ENCODE measurements at places on chromosomes 4 and X.

DNA sequence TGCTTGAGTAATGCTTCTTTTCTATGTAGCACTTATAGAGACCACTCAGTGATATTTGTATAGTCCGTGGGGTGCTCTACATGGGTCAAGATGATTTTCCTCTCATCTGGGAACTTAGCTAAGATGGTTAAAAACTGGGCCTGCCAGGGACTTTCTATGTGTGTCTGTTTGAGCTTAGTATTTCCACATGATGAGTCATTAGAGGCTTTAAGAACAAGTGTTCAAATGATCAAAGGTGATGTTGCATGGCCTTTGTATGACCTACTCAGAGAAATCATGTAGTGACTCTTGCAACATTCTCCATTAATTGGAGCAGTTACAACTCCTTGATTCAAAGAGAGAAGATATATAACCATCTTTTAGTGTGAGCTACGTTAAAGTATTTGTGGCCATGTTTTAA, 1480.5 kb upstream of the IGFBP7 start:
- DNase-seq, result no peak

GRCh38 chrX:129768586-129769466, 10.9 kb upstream of the SASH3 start:
- no peak for DNase-seq

- no peak for DNase-seq
Measured at GRCh38 chr4:122733787-122734120, 1.2 kb downstream of the BBS12 start.

GRCh38 chrX:76148041-76148665, 24.7 kb upstream of the PBDC1 start:
- DNase-seq, result no peak

- no peak for DNase-seq
Measured at GRCh38 chrX:38426785-38427184, 74.4 kb downstream of the OTC start.

DNA sequence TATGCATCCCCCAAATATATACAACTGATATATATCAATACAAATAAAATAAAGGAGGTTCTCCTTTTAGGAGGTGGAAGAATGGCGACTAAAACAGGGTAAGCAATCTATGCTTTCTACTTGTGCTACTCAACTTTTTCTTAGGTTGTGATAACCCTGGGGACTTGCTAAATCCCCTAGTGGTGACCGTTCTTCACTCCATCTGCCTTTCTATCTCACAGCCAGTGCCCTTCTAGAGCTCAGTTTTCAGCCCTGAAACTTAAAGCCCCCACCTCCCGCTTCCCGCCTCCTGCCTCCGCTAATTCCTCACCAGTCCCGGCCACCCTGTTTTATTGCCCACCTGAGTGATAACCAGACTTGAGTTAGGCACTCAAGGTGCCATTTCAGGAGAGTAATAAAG, 15.5 kb upstream of the ESX1 start:
- no peak for DNase-seq

DNA sequence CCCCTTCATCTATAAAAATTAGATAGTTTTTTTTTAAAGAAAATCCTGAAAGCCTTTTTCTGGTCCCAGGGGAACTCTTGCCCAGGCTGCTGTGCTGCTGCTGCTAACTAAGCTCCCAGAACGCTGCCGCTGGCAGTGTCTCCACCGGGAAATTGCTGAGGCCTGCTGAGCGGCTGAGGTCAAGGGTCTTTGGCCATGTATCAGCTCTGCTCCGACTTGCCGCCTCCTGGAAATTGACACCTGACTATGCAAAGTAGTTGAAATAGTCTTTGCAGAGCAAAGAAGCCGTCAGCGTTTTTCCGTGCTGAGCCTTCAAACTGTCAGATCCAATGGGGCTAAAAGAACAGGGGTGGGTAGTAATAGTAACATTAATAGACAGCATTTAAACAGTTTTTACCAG, 839 bp downstream of the QDPR start:
- DNase-seq, result peak; percentile 41

- no peak for DNase-seq
Measured at GRCh38 chr4:40722576-40723161, 27.1 kb upstream of the NSUN7 start.

DNA sequence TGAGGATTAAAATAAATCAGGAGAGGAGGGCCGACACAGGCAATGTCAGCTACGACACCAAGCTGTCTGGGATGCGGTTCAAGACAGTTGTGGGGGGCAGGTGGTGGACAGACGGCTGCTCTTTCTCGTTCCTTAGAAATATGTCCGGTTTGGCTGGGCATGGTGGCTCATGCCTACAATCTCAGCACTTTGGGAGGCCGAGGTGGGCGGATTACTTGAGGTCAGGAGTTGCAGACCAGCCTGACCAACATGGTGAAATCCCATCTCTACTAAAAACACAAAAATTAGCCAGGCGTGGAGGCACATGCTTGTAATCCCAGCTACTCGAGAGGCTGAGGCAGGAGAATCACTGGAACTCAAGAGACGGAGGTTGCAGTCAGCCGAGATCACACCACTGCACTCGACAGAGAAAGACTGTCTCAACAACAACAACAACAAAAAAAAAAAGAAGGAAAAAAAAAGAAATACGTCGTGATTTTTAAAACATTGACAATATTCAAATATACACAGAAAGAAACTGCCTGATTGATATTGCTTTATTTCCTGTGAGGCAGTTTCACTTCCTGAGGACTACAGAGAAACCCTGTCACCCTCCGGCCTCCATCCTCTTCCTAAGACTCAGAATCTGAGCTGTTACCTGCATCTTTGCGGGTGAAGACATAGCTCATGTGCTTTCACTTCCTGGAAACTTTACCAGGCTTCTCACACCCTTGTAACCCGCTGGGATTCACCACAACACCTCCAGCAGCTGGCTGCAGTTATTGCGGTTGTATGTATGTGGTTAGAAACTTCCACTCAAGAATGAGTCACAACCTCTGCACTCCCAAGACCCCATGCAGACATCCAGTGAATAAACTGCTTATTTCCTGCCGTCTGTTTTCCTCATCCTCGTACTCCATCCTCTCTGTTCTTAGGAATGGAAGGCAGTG, 63.8 kb upstream of the STS start:
- DNase-seq, result no peak

DNA sequence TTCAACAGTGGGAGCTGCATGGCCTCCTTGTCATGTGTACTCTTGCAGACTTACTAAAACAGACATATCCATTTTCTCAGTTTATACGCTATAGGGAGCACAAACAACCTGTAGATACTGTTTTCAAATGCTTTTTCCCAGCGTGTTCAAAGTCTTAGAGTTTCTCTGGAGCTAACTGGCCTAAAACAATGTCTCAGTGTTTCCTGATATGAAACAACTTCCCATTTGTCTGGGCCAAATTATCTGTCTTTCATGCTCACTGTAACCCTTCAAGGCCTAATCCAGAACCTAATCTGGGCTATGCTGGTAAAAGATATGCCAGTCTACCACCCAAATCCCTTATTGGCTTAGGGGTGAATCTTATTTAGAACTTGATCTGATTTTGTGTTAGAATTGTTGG, 38.8 kb downstream of the RAB40A start:
- no peak for DNase-seq

GRCh38 chr4:101823864-101824263, 33.3 kb downstream of the BANK1 start:
- no peak for DNase-seq

DNA sequence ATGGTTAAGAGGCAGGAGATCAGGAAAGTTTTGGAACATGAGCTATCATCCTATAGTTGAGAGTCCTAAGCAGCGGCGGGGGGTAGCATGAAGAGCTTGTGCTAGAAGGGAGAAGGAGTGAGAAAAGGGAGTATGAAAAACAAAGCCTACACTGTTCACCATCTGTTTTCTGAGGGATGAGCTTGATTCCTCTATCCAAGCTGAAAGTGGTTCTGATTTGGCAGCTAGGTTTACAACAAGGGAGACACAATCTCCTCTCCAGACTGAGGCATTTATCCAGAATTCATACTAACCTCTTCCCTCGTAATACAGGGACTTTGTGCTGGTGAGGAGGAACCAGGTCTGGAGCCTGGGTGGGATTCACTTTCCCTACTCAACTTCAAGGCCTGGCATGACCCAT, 23.5 kb downstream of the TSC22D3 start:
- DNase-seq, result no peak

DNA sequence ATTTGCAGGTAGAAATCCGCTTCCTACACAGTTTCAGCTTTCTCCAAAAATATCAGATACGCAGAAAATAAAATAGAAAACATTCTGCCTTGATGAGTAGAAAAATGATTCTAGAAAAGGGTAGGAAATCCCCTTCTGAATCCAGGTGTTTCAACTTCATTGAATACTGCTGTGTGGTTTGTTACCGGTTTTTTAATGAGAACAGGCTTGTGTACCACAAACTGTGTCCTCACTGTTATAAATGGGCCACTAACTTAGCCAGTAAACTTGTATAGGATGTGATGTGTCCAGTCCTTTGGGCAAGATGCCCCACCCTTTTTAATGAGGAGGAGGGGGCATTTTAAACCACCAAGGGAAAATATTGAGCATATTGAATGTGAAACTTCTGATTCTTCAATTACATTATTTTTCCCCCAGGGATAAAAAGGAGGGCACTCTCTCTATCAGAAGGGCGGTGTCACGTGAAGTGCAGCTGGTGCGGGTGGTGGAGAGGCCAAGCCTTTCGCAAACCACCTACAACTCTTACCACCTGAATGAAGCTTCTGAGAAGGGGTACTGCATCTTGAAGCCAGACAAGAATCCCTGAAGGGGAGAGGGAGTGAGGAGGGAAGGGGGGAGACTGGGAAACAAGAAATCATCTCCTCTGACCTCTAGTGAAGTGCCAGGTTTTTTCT, 4.5 kb downstream of the CXXC4 start:
- peak; percentile 39 for DNase-seq

- no peak for DNase-seq
Measured at GRCh38 chr4:27245216-27245615, 384.6 kb downstream of the STIM2 start.

DNA sequence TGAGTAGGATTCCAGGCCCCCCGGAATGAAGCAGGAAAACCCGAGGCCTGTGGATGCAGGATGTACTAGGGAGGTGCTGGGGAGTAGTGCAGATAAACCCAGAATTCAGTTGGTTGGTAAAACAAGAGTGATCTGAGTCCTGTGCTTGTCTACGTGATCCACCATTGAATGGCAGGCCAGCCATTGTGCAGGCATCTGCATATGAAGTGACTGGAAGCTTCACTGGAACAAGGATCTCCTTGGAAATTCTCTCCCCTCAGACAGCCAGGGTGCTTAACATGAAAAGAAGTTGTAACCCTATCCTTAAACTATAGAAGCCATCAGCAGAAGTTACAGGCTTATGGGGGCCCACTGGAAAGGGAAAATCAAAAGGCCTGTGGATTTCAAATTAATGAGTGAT, 656 bp upstream of the GSPT2 start:
- peak; percentile 26 for DNase-seq

- DNase-seq, result no peak
Measured at GRCh38 chr4:153824501-153824900, 35.6 kb upstream of the SFRP2 start.

GRCh38 chrX:155592331-155592730, 20.4 kb downstream of the TMLHE start:
- no peak for DNase-seq

GRCh38 chrX:45900766-45901615, 644.2 kb downstream of the ZNF674 start:
- DNase-seq, result no peak

- no peak for DNase-seq
Measured at GRCh38 chr4:184706453-184706852, 27.4 kb downstream of the CENPU start.

DNA sequence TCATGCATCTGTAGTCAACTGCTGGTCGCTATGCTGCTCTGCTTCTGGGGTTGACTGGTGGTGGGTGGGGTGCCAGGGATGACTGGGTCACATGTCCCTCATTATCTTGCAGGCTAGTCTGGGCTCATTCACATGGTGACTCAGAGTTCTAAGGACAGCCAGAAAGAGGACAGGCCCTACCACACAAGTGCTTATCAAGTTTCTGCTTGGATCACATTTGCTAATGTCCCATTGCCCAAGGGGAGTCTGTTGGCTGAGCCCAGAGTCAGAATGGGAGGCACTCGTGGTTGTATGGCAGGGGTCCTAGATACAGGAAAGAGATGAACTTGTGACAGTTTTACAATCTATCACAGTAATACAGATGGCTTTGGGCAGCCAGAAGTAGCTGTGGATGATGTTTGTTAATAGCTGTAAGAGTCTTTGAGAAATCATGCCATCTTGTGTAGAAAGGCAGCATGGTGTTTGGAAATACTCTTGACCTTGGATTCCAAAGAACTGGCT, 221.3 kb downstream of the GPAT3 start:
- DNase-seq, result no peak

- DNase-seq, result no peak
Measured at GRCh38 chrX:132165651-132166050, 37.8 kb upstream of the FRMD7 start.

- peak; percentile 37 for DNase-seq
Measured at GRCh38 chr4:26140150-26140898, 180.5 kb upstream of the RBPJ start.

- DNase-seq, result peak; percentile 46
Measured at GRCh38 chr4:151524610-151525009, 115.6 kb downstream of the FHIP1A start.

- no peak for DNase-seq
Measured at GRCh38 chr4:47372561-47372960, 90.9 kb downstream of the COMMD8 start.

- no peak for DNase-seq
Measured at GRCh38 chr4:162241857-162242256, 78.1 kb upstream of the FSTL5 start.

DNA sequence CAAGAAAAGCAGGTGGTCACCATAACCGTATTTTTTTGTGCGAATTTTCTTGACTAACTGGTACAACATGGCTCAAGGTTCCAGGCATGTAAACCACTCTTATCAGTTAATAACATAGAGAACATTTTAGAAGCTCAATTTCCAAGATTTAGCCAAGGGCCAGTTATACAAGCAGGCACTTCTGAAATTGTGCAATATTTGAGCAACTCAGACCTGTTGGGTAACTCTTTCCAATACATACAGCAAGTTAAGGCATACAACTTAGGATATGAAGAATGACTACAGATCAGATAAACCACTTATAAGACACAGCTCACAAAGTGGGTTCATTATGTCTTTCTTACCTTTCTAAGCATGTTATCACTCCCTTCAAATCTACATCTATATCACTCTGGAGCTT, 43.9 kb downstream of the ZNF280C start:
- no peak for DNase-seq

DNA sequence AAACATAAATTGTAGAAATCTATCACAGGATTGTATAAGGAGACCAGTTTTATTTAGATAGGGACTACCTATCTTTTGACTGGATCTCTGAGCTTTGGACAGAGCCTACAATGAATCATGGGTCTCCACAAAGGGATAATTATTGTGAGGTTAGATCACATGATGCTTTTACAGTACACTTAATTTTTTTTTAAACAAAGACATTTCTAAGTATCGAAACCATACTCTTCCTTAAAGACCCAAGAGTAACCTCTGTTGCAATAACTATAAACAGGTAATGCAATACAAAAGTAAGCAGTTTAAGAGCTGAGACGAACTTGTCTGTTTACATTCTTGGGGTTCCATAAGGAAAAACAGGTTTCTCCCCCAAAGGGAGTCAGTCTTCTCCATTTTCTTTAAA, 64.3 kb upstream of the GABRE start:
- no peak for DNase-seq

All from H7 (cell line).